ENCODE measurements at places on chromosomes 5 and 9. TPM values are rescaled to one million over a fixed set of nuclear protein-coding genes. Genes with fewer than 3 reads are reported as not detected.

The CDC25C gene
- total RNA-seq = not detected

The SMIM33 gene
- total RNA-seq = not detected

The SLC6A19 gene
- total RNA-seq = not detected

The BARHL1 gene
- not detected for total RNA-seq

The INSYN2B gene
- total RNA-seq = 0.47 TPM

The GLRA1 gene
- total RNA-seq = not detected

The MZB1 gene
- total RNA-seq = not detected

The OCLN gene
- total RNA-seq = 0.49 TPM

DNA sequence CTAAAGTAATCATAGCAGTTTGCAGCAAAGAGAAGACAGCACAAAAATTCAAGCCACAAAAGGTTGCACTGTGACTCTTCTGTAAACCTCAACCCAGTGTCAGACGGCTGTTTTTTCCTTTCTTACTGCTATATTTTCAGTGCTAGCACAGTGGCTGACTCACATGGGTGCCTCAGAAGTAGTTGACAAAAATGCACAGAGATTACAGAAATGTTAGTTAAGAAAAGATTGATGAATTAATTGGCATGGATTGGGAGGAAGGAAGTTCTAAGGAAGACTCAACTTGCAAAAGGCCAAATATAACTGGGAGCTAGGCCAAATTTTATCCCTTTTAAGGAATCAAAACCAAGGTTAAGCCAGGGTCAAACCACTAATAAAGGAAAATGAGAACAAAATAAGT lies 43.7 kb upstream of the ITGA1 start:
- no peak overlapping the region for H3K4me3 ChIP-seq
- DNase-seq = no peak
- H3K4me1 ChIP-seq = peaks cover 29% of the 10 kb centered on the region
- no peaks in the 10 kb centered on the region for H3K27me3 ChIP-seq
- peak overlapping the region; percentile 63 for H3K27ac ChIP-seq
- no peaks in the 10 kb centered on the region for H3K36me3 ChIP-seq

DNA sequence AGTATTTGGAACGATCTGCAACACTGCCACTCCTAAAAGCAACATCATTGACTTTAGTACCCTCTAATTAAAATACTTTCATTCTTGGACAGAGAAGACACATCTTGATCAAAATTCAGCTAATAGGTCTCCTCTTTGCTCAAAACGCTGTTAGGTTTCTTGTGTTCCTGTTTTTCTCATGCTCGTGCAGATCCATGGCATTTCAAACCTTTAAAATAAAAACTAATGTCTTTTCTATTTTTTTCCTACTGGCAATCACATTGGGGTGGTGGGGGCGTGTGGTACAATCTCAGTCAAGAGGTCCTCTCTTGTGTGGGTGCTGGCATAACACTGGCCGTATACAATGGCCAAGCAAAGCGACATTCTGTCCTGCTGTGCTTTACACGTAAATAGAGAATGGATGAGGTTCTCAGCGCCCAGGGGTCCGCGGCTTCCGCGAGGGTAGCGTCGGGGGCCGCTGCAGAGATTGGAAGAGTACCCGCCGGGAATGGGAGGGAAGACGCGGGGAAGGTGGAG lies 315 bp upstream of the GPR150 start:
- H3K36me3 ChIP-seq = no peaks in the 10 kb centered on the region
- H3K27me3 ChIP-seq = no peaks in the 10 kb centered on the region
- H3K4me1 ChIP-seq = peaks cover 22% of the 10 kb centered on the region
- DNase-seq = no peak
- peak overlapping the region; percentile 91 for H3K4me3 ChIP-seq

DNA sequence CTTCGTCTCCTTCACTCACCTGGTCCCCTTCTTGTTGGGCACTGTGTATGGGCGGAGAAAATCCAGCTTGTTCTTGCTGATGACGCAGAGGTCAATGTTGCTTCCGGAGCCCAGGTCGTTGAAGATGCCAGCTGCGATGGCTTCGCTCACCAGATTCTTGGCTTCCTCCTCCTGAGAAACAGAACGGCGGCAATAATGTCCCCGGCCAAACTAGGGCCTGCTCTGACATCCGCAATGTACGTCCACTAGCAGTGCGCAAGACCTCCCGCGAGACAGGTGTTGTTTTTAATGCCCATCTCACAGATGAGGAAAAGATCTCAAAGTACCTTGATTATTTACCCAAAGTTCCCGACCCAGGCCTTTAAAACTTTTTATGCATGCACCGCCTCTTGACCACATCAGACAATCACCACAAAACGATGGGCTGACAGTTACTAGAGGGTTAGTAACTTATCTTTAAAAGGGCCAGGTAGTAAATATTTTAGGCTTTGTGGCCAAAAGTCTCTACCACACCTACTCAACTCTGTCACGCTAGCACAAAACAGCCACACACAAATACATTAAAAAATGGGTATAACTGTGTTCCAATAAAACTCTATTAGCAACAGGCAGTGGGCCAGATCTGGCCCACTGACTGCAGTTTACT lies 58.4 kb downstream of the PSMB7 start:
- peaks cover 17% of the 10 kb centered on the region for H3K4me1 ChIP-seq
- DNase-seq = no peak
- H3K27ac ChIP-seq = no peak overlapping the region
- H3K27me3 ChIP-seq = no peaks in the 10 kb centered on the region
- H3K36me3 ChIP-seq = peaks cover 28% of the 10 kb centered on the region
- H3K4me3 ChIP-seq = no peak overlapping the region

GRCh38 chr5:150694612-150695011 lies 6.2 kb downstream of the RBM22 start:
- no peak overlapping the region for H3K4me3 ChIP-seq
- no peak overlapping the region for H3K27ac ChIP-seq
- DNase-seq = no peak
- no peaks in the 10 kb centered on the region for H3K27me3 ChIP-seq
- peaks cover 11% of the 10 kb centered on the region for H3K4me1 ChIP-seq
- no peaks in the 10 kb centered on the region for H3K36me3 ChIP-seq

DNA sequence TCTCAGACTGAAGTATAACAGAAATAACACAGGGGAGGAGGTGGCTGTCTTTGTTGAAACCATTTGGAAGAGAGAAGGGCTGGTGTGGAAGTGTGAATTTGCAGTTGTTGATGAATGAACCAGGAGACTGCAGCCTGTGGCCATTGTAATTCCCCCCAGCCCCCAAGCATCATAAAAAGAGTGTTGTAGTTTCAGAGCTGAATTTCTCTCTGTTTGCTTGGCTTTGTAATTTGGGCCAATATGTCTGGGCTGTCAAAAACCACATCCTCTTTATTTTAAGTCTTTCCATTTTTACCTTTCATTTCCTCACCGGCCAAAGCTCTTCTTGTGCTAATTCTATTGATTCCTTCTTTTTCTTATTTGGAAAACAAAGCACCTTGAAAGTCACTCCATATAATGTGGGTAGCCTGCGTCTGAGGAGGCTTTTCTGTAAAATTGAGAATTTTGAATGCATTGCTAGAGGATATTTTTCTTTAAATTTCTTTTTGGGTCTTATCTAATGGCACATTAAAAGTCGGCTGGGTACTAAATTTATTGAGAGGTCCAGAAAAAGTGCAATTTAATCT lies 383.3 kb downstream of the OSTF1 start:
- H3K27ac ChIP-seq = no peak overlapping the region
- DNase-seq = no peak
- no peaks in the 10 kb centered on the region for H3K4me1 ChIP-seq
- no peaks in the 10 kb centered on the region for H3K36me3 ChIP-seq
- H3K27me3 ChIP-seq = no peaks in the 10 kb centered on the region

GRCh38 chr9:33082128-33082527 lies 5.7 kb upstream of the SMU1 start:
- DNase-seq = no peak
- H3K36me3 ChIP-seq = no peaks in the 10 kb centered on the region
- H3K4me1 ChIP-seq = no peaks in the 10 kb centered on the region
- H3K27me3 ChIP-seq = no peaks in the 10 kb centered on the region
- H3K4me3 ChIP-seq = no peak overlapping the region

GRCh38 chr9:134165357-134166315 lies 1.3 kb upstream of the RNU6ATAC start:
- no peaks in the 10 kb centered on the region for H3K36me3 ChIP-seq
- no peaks in the 10 kb centered on the region for H3K27me3 ChIP-seq
- no peaks in the 10 kb centered on the region for H3K4me1 ChIP-seq
- H3K27ac ChIP-seq = no peak overlapping the region
- peak; percentile 54 for DNase-seq
- no peak overlapping the region for H3K4me3 ChIP-seq

GRCh38 chr9:27369591-27369990 lies 72.6 kb upstream of the EQTN start:
- DNase-seq = no peak
- no peaks in the 10 kb centered on the region for H3K4me1 ChIP-seq
- H3K36me3 ChIP-seq = no peaks in the 10 kb centered on the region
- H3K27ac ChIP-seq = no peak overlapping the region
- H3K27me3 ChIP-seq = no peaks in the 10 kb centered on the region

GRCh38 chr9:120447959-120448500 lies 131.9 kb downstream of the CDK5RAP2 start:
- H3K4me3 ChIP-seq = no peak overlapping the region
- peaks cover 4% of the 10 kb centered on the region for H3K36me3 ChIP-seq
- no peak overlapping the region for H3K27ac ChIP-seq
- H3K27me3 ChIP-seq = no peaks in the 10 kb centered on the region
- DNase-seq = no peak

- no peaks in the 10 kb centered on the region for H3K27me3 ChIP-seq
- DNase-seq = no peak
- H3K4me1 ChIP-seq = no peaks in the 10 kb centered on the region
- H3K4me3 ChIP-seq = no peak overlapping the region
- H3K36me3 ChIP-seq = no peaks in the 10 kb centered on the region
These were observed 13.5 kb downstream of the GAPT start for GRCh38 chr5:58504766-58505165.

- peaks cover 37% of the 10 kb centered on the region for H3K4me1 ChIP-seq
- H3K4me3 ChIP-seq = no peak overlapping the region
These were observed 31.4 kb downstream of the RXRA start for GRCh38 chr9:134357631-134358025.

GRCh38 chr5:126443374-126443851 lies 20.2 kb downstream of the GRAMD2B start:
- no peaks in the 10 kb centered on the region for H3K36me3 ChIP-seq
- H3K27me3 ChIP-seq = no peaks in the 10 kb centered on the region
- no peak for DNase-seq
- H3K4me3 ChIP-seq = no peak overlapping the region

- H3K27me3 ChIP-seq = no peaks in the 10 kb centered on the region
- no peaks in the 10 kb centered on the region for H3K4me1 ChIP-seq
- peaks cover 8% of the 10 kb centered on the region for H3K36me3 ChIP-seq
- DNase-seq = peak; percentile 37
- no peak overlapping the region for H3K27ac ChIP-seq
- no peak overlapping the region for H3K4me3 ChIP-seq
These were observed 83.5 kb upstream of the RUSC2 start for GRCh38 chr9:35406183-35406959.

GRCh38 chr9:16519001-16519400 lies 351.5 kb downstream of the BNC2 start:
- no peaks in the 10 kb centered on the region for H3K27me3 ChIP-seq
- no peak overlapping the region for H3K27ac ChIP-seq
- peaks cover 15% of the 10 kb centered on the region for H3K4me1 ChIP-seq
- H3K4me3 ChIP-seq = no peak overlapping the region
- H3K36me3 ChIP-seq = no peaks in the 10 kb centered on the region

DNA sequence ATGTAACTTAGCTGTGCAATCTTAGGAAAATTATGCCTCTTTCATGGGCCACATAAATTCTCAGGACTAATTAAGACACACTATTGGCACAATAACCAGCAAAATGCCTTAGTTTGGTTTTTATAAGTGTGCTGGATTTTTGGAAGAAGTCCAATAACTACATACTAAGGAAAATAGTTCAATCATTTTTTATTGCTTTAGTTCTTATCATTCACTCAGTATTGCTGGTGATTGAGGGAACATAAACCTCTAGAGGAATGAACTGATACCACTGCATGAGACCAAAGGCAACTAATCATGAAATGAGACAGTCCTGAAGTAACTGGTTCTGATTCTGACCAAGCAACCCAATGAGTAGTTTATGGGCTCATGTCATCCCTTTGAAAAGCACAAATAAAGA lies 571.5 kb downstream of the PDE4D start:
- no peak for DNase-seq

DNA sequence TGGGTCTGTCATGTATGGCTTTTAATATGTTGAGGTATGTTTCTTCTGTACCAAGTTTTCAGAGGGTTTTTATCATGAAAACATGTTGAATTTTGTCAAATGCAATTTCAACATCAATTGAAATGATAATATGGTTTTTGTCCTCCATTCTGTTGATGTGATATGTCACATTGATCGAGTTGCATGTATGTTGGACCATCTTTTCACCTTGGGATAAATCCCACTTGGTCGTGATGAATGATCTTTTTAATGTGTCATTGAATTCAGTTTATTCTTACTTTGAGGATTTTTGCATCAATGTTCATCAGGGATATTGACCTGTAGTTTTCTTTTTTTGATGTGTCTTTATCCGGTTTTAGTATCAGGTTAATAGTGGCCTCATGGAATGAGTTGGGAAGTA lies 288.5 kb downstream of the PJA2 start:
- no peak overlapping the region for H3K27ac ChIP-seq
- H3K36me3 ChIP-seq = no peaks in the 10 kb centered on the region
- DNase-seq = no peak
- no peak overlapping the region for H3K4me3 ChIP-seq

GRCh38 chr5:2094616-2094995 lies 211.9 kb upstream of the IRX4 start:
- H3K4me3 ChIP-seq = no peak overlapping the region
- peak overlapping the region; percentile 59 for H3K27ac ChIP-seq
- no peak for DNase-seq

- no peak for DNase-seq
- H3K4me3 ChIP-seq = no peak overlapping the region
- H3K4me1 ChIP-seq = peaks cover 11% of the 10 kb centered on the region
- no peaks in the 10 kb centered on the region for H3K27me3 ChIP-seq
These were observed 16.4 kb downstream of the ZSWIM6 start for GRCh38 chr5:61348447-61348846.

DNA sequence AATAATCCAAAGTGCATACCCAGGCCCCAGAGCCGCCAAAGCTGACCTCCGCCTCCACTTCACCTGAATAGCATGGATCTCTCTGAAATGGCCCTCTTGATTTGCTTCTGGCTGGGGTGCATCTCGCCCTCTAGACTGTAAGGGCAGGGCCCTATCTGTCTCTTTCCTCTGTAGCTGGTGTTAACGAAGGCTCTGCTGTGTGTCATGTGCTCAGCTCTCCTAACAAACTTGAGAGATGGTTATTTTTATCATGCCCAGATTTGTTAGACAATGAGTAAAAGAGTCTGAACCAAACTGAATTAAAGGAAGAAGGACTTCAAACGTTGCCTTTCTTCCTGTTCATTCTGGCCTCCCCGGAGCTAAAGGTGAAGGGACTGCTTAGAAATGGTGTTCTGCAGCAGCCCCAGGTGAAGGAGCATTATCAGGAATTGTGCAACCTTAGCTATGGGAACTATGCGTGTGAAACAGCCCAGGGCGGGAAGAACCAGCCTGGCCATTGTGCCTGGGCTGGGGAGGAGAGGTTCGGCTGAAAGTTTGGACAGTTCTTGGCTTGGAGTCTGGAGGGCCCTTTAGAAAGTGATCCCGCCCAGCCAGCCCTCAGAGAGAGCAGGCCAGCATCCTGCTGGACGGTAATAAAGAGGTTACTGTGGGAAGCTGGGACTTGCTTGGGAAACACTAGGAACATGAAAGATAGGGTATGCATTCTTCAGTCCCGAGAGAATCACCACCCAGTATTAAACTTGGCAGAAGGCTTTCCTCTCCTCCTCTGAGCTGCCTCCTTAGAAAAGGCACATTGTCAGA lies 73.5 kb downstream of the WWC1 start:
- no peak overlapping the region for H3K4me3 ChIP-seq
- DNase-seq = no peak
- no peaks in the 10 kb centered on the region for H3K4me1 ChIP-seq
